HFFc6 (cell line): ENCODE measurements at places on chromosomes 7 and 10.

DNA sequence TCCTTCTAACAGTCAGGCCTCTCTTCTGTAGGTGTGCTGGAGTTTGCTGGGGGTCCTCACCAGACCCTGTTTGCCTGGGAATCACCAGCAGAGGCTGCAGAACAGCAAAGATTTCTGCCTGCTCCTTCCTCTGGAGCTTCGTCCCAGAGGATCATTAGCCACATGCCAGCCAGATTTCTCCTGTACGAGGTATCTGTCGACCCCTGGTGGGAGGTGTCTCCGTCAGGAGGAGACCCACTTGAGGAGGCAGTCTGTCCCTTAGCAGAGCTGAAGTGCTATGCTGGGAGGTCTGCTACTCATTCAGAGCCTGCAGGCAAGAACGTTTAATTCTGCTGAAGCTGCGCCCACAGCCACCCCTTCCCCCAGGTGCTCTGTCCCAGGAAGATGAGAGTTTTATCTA, 611.1 kb upstream of the COBL start:
- DNase-seq, result no peak

- DNase-seq, result no peak
These were observed 691.5 kb upstream of the LRRN3 start for GRCh38 chr7:110399421-110399820.

GRCh38 chr7:155878674-155879073, 66.4 kb upstream of the SHH start:
- no peak for DNase-seq

DNA sequence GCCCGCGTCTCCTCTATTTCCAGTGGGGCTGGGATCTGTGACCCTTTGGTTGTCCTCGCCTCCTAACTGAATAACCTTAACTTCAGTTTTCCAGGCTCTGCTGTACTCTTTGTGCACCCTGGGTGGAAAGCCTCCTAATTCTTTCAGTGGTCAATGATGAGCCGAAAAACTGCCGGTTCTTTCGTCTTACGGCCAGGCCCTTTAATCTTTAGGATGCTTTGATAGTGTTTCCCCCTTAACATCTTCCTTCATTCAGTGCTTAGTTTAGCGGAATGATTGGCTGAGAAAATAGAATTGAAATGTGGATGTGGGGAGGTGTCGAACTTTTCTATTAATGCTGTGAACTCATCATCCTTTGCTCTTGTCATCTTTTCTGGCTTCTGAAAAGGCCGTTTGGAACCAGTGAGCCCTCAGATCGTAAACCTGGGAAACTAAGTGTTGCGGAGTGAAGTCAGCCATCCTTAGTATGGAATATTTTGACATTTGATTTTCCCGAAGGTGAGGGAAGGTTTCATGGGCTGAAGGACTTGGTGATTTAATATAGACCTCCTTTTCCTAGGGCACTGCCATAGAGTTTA, 847 bp downstream of the GARS1 start:
- DNase-seq, result no peak

- no peak for DNase-seq
These were observed 85.2 kb upstream of the VIPR2 start for GRCh38 chr7:159229683-159230475.

DNA sequence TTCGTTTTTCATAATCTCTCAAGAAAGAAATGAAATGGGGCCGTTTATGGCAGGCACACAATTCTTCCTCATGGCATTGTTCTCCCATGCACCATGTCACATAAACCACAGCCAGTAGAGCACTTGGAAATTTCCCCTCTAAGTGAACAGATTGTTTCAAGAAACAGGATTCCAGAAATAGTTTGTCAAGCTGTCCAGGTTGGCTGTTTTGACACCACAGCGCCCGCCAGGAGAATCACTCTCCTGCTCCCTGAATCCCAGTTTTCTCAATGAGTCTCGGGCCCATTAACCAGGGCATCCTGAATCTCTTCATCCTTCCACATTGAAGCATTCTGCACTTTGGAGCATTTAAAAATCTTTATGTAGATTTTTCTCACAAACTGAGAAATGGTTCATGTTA, 172.2 kb upstream of the NEBL start:
- DNase-seq, result no peak

- no peak for DNase-seq
These were observed 49.5 kb upstream of the ZNF746 start for GRCh38 chr7:149547126-149547525.

- DNase-seq, result no peak
These were observed 42.6 kb downstream of the SHH start for GRCh38 chr7:155769701-155770100.

GRCh38 chr7:6111041-6111440, 79.9 kb downstream of the ANKRD61 start:
- no peak for DNase-seq

DNA sequence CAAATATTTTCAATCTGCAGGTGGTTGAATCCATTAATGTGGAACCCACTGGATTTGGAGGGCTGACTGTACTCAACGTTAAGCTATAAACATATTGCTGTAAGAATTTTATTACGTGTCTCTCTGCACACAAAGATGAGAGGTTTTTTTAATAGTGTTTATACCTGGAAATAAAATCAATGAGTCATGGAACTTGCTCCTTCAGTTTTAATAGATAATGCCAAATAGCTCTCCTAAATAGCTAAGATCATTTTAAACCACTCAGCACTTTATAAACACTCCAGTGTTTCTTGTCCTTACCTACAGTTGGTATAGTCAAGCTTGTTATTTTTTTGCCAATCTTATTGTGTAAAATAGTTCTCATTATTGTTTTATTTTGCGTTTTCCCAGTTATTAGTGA, 455.6 kb upstream of the FZD8 start:
- no peak for DNase-seq

DNA sequence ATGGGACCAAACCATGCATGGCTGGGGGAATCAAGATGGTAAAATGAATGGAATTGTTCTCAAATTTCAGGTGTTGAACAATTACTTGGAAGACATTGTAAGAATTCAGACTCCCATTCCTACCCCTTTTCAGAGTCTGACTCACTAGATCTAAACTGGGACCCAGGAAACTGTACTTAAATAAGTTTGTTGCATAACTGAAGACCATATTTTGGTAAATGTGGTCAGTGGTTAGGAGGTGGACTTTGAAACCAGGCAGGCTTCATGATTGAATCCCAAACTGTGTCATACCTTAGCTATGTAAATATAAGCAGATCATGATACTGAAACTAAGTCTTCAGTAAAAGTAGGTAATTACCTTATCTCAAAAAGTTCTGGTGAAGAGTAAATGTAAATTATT, 41.7 kb downstream of the ZWINT start:
- DNase-seq, result no peak
